ENCODE measurements at places on chromosomes 4 and X.
A peak's percentile ranks its signal among the peaks of the same experiment; 100 is the strongest.

GRCh38 chrX:74551934-74552333 is 62.5 kb downstream of the RLIM start:
- DNase-seq = no peak

DNA sequence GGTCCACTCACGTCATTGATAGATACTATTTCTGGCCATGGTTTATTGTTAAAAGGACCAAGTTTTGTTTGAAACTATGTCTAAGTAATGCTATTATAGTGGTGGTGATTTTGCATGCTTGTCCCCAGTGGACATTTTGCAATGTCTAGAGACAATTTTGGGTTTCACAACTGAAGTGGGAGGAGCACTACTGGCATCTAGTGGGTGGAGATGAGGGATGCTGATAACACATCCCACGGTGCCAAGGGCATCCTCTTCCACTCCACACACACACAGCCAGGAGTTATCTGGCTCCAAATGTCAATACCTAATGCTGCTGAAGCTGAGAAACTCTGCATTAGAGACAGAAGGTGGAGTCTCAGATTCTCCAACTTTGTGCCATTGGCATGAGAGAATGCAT is 131.2 kb downstream of the FRMPD4 start:
- no peak for DNase-seq

DNA sequence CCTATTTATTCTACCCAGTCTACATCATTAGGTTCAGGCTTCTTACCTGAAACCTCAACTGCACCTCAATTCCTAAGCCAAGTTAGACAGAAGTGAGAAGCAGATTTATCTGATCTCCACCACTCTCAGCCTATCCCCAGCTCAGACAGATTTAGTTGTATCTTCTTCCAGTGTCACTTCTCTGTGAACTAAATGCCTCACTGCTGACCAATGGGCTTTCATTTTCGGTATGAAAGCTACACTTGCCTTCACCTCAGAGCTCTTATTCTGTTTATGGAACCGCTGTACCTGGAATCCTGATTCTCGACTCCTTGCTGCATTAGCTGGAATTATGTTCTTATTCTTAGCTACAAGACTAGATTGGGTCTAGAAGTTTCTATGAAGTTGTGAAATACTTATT is 833.2 kb downstream of the CCSER1 start:
- no peak for DNase-seq

- DNase-seq = no peak
Observed at GRCh38 chrX:126836186-126836585, 16.7 kb downstream of the PRR32 start.

DNA sequence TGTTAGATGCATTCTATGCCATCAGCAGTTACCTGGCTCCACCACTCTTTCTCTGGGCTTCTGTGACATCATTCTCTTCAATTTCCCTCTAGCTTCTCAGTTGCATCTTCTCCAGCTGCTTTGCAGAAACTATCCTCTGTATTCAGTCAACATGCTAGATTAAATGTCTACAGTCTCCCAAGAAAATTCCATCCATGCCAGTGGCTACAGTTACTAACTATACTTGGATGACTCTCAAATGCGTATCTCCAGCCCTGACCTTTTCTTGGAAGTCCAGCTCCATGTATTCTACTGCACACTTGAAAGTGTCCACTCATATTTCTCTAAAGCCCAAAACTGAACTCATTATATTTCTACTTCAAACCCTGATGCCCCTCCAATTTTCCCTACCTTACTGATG is 232.3 kb upstream of the TENM3 start:
- DNase-seq = no peak

DNA sequence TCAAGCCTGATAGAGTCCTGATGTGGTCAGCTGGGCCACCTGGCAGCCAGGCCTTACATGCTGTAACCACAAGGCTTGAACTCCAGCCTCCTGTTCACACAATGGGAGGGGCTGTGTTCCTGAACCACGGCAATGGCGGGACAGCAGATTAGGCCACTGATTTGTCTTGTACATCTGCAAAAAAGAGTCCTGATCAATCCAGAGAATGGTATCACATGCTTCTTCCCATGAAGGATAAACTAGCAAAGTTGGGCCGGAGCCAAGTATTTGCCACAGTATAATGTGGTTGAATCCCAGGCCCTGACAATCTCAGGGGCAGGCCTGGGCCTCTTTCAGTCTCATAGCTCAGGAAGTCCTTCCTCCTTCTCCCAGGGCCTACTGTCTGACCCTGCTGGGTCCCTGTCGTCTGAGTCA is 2182.5 kb upstream of the AGA start:
- no peak for DNase-seq

GRCh38 chr4:48481581-48481980 is 1.6 kb upstream of the SLC10A4 start:
- no peak for DNase-seq

GRCh38 chrX:131802836-131803626 is 220.1 kb upstream of the STK26 start:
- peak; percentile 17 for DNase-seq

DNA sequence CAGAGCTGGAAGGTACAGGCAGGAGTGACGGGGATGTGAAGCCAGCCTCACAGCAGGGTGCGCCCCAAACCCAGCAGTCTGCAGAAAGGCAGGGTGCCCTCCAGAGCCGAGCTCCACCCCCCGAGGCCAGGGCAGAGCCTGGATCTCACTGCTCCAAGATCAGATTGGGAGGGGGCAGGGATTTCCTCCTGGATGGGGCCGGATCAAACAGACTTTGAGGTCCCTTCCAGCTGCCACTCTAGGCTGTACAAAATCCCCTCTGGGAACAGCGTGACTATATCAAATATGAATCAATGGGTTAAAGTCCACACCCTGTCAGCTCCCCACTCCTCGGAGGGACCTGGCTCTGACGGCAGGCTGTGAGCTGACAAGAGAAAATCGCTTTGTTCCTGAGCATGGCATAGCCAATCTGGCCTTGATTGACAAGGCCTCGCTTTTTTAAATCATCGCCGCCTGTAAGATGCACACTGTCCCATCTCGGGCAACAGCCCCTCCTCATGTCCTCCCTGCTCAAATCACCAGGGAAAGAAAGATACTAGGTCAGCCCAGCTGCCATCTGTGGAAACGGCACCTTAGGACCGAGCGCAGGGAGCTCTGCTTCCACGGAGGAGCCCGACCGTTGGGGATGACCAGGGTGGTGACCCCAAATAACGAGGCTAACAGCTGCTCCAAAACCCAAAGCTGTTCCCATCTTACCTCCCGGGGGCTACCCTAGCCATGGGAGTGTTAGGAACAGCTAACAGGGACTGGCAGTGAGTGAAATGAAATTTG is 39.9 kb downstream of the PSAPL1 start:
- DNase-seq = no peak
